ENCODE measurements at places on chromosomes 1 and 21.

DNA sequence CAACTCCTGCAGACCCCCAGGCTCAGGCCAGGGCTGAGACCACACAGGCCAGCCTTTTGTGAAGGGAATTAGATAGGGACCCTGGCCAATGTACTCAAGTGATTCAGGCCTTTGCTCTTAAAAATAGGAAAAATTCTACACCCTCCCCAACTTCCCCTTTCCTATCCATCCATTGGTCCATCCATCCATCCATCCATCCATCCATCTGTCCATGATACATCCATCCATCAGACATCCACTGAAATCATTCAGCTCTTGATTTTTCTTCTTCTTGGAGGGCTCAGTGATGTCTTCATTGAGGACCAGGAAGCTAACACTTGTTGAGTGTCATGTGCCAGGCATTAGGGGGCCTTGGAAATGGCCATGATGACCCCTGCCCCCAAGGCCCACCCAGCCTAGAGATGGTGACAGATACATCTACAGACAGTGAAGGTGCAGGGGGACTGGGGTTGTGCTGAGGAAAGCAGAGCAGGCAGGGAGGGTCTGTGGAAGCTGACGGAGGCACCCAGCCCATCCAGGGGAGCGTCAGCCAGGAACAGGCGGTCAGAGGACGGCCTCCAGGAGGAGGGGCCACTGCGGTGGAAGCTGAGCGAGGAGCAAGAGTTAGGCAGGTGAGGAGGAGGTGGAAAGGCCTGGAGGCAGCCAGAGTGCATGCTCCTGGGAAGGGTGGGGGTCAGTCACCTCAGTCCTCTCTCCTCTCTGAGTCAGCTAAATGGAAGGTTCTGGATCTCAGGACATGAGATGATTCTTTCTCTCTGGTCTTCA is 81.9 kb downstream of the EPHB2 start:
- no peak for DNase-seq

GRCh38 chr1:179815641-179816040 is 62.0 kb downstream of the TOR1AIP2 start:
- no peak for DNase-seq

DNA sequence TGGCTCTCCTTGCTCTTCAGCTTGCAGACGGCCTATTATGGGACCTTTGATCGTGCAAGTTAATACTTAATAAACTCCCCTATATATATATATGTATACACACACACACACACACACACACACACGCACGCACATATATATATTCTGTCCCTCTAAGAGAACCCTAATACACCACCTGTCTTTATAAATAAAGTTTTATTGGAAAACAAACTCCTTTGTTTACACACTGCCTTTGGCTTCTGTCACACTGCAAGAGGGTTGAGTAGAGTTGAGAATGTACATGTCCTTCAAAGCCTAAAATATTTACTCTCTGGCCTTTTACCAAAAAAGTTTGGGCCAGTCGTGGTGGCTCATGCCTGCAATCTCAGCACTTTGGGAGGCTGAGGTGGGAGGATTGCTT is 26.2 kb upstream of the SIM2 start:
- no peak for DNase-seq

GRCh38 chr1:210437781-210438180 is 109.1 kb downstream of the HHAT start:
- no peak for DNase-seq

Data from hematopoietic multipotent progenitor cell treated with erythropoietin and hydrocortisone succinate and interleukin-3 and kit ligand, for 4 days (in vitro differentiated cells).